Putamen (tissue), 1 donor: ENCODE measurements at places on chromosomes 16 and 17.
A peak's percentile ranks its signal among the peaks of the same experiment; 100 is the strongest.

- DNase-seq, result peak; percentile 35
Observed at GRCh38 chr17:43517615-43518386, 28.3 kb downstream of the ETV4 start.

DNA sequence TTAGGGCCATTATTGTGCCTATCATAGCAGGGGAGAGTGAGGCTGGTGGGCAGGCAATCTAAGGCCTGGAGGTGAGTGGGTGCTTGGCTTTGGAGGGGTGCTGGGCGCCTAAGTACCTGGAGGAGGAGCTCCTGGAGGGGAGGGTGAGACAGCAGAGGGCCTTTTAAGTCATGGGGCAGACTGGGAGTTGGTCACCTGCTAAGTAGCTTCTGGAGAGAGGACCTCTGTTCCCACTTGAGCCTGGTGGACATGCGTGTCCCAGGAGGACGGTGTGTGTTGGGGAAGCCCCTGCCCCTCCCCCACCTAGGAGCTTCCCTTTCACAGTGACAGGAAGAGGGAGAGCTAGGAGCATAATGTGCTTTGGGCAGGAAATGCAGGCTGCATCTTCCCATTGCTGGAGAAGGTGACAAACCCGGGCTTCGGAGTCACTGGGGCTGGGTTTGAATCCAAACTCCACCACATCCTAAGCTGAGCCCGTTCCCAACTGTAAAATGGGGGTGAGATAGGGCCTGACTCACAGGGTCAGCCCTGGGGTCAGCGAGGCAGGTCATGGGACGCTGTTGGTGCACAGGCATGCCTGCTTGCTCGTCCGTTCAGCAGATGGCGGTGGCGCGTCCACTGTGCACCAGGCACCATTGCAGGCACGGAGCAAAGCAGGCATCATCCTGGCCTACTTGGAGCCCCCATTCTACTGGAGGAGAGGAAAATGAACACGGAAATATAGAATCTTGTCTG lies 37.9 kb downstream of the CMIP start:
- no peak for DNase-seq

- DNase-seq, result no peak
Observed at GRCh38 chr16:83040174-83040573, 413.4 kb downstream of the CDH13 start.

GRCh38 chr16:69233124-69233523 lies 46.2 kb downstream of the SNTB2 start:
- no peak for DNase-seq

- no peak for DNase-seq
Observed at GRCh38 chr17:7460850-7461660, 16.2 kb downstream of the CHRNB1 start.

DNA sequence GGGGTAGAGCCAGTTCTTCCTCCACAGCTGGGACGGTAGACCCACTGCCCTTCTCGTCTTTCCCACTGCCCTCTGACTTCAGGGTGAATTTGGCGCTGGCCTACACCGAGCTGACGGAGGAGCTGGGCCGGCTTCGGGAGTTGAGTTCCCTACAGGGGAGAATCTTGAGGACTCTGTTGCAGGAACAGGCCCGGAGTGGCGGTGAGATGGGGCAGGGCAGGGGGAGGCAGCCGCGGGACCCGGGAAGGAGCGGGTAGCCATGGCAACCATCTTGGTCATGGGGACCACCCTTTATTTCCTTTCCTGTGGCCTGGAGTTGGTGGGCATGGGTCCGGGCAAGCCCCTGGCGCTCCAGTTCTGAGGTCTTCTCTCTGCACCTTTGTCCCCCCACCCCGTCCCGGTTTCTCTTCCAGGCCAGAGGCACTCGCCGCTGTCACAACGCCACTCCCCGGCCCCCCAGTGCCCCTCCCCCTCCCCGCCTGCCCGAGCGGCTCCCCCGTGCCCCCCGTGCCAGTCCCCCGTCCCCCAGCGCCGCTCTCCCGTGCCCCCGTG lies 14.4 kb downstream of the TBKBP1 start:
- DNase-seq, result no peak

DNA sequence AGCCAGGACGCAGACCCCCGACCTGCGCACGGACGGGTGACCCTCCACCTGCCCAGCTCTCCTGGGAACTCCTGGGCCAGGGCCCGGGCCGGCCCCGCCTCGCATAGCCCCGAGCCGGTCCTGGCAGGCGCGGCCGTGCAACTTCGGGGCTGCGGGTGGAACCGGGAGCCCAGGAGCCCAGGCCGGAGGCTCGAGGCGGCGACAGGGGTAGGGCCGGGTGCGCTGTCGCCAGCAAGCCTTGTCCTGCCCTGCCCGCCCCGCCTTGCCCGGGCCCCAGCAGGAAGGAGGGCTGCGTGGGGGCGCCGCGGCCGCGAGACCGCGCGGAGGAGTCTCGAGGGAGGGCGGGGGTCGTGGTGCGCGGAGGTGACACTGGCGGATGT lies 408 bp downstream of the LMF1 start:
- DNase-seq, result no peak

DNA sequence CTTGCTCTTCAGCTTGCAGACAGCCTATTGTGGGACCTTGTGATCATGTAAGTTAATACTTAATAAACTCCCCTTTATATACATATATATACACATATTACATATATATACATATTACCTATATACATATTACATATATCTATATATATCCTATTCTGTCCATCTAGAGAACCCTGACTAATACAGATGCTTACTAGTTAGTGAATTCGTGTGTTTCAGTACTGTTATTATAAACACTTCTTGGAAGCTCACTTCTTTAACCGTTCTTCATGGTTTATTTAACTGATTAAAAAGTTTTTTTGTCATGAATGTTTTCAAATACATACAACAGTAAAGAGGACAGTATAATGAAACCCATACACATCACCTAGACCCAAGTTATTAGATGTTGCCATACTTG lies 12.6 kb downstream of the ORC6 start:
- DNase-seq, result no peak

- no peak for DNase-seq
Observed at GRCh38 chr17:14094676-14095601, 25.6 kb downstream of the COX10 start.

DNA sequence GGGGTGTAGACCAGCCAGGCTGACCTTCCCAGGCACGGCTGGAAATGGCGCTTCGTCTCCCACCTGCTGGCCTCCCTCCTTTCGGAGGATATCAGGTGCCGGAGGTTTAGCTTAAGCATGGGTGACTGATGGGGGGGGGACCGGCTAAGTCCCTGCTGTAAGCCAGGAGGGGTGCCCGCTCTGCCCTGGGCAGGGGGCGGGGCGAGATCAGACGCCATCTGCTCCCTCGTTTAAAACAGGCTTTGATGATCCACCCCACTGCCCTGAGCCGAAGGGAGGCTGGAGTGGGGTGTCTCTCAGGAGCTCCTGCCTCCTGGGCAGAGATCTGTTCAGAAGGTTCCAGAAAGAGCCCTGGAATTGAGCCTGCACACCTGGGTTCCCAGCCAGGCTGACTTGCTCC lies 26.0 kb downstream of the C16orf74 start:
- no peak for DNase-seq

DNA sequence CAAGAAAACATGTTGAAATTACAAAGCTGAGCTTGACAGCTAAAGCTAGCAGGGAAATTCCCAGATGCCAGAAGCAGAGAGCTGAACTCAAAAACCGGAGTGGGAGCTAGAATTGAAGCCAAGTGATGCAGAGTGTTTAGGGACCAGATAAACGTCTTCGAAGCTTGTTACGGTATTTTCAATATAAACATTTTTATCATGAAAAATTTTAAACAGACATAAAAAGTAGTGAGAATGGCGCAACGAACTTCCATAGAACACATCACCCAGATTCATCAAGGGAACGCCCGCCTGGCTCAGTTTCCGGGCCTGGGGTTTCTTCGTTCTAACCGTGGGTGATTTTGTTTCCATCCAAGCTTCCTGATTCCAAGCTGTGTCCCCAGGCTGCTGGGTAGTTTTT lies 18.1 kb downstream of the SPNS2 start:
- no peak for DNase-seq

DNA sequence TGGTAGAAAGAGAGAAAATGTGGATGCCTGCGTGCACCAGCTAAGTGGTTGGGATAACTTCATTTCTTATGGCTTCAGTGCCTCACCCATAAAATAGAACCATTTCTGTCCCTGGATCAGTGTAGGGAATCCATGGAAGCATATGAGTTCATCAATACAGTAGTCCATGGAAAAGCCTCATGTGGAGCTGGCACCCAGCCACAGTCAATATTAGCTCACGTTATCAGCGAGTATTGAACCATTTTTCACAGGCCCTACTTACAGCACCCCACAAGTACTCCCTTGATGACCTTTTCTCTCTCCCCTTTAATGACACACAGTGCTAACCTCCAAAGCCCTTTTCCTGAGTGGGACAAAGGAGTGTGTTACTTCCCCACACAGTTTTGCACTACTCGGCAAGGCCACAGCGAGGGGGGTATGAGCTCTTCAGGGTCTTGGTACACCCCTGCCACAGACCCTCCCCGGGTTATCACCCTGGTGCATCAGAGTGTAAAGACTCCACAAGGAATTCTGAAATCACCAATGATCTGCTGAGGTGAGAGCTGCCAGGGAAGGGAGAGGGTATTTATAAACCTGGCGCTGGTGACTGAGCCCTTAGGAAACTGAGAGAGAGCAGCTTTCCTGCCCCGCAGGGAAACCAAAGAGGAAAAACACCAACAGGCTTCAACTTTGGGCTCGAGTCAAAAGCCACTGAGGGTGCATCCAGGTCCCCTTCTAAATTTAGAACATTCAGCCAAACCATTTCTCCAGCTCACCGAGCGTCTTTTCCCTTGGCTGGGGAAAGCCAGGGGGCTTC lies 36.9 kb downstream of the DYNLRB2 start:
- no peak for DNase-seq

- DNase-seq, result no peak
Observed at GRCh38 chr17:27496005-27496404, 39.8 kb downstream of the KSR1 start.

GRCh38 chr16:17574256-17574655 lies 103.5 kb upstream of the XYLT1 start:
- DNase-seq, result no peak

DNA sequence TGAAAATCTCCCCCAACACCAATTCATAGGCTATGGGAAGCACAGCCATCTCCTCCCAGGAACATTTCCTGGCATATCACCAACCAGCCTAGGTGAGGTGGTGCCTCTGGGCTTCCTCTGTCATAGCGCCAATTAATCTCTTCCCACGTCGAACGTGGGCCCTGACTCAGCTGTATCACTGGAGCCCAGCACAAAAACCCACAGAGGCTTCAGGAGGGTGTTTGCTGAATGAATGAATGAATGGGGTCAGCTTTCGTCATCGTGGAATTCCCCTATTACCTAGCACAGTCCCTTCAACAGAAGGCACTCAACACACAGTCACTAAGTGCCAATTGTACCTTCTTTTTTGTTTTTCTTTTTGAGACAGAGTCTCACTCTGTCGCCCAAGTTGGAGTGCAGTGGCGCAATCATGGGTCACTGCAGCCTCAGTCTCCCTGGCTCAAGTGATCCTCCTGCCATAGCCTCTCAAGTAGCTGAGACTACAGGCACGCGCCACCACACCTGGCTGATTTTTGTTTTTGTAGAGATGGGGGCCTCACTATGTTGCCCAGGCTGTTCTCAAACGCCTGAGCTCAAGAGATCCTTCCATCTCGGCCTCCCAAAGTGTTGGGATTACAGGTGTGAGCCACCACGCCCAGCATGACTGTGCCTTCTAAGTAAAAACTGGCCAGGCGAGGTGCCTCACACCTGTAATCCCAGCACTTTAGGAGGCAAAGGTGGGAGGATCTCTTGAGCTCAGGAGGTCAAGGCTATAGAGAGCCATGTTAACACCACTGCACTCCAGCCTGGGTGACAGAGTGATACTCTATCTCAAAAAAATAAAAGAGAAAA lies 4.1 kb downstream of the ZNF688 start:
- peak; percentile 69 for DNase-seq

DNA sequence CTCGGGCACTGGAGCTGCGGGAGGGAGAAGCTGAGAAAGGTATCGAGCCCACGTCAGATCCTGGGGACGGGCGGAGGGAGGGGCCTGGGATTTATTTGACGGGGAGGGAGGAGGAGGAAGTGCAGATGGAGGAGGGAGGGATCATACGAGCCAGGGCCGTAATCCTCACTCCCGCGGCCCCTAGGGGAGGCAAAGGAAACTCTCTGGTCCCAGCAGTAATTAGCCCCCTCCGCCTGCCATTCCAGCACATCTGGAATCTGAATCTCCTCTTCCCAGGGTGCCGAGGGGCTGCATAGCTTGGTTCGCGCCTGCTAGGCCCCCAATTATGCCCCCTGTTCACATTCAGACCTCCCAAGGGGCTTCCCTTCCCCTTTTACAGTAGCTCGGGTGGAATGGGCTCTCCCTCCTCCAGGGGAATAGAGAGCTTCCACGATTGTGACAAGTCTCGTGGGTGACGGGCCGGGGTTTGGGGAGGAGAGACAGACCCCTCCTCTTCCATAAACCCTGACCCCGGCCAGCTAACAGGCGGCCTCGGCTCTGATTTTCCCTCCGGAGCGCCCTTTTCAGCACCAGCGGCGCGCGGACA lies at the start of gene SEZ6L2:
Gene SEZ6L2, minus strand, starts transcription at position 35 of the 586 bp plus-strand sequence. CDS start 531 bp downstream, outside the sequence.
- peak; percentile 89 for DNase-seq

GRCh38 chr17:28717578-28718332 lies at the start of gene RAB34:
TSS of gene RAB34 (minus strand) at chr17:28717868. CDS start at chr17:28717266, 602 bp downstream.
- DNase-seq, result no peak

GRCh38 chr17:29076722-29077121 lies 33.8 kb downstream of the PIPOX start:
- DNase-seq, result peak; percentile 69

- peak; percentile 1 for DNase-seq
Observed at GRCh38 chr17:13114601-13115031, 96.8 kb upstream of the ELAC2 start.

GRCh38 chr16:11563493-11564040 lies 23.2 kb downstream of the LITAF start:
- DNase-seq, result no peak

- no peak for DNase-seq
Observed at GRCh38 chr16:86911437-86911958, 333.1 kb downstream of the FOXL1 start.

- no peak for DNase-seq
Observed at GRCh38 chr17:5552841-5553240, 31.5 kb downstream of the NLRP1 start.

DNA sequence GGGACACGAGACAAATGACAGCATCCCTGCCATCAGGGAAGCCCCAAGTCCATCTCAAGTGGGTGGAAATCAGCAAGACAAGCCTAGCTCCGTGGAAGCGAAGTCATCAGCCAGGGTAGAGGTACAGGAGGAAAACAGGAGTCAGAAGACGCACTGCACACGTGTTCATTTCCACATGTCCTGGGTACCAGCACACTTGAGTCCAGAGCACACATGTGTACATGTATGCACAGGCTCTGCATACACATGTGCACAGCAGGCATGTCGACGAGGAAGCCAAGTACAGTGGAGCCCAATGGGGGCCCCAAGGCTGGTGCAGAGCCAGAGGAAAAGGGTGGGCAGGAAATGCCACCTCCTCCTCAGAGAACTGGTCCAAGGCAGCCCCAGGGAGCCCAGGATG lies 75.9 kb downstream of the ZNF423 start:
- DNase-seq, result no peak

- DNase-seq, result no peak
Observed at GRCh38 chr17:31595076-31595475, 203.6 kb downstream of the RAB11FIP4 start.

GRCh38 chr17:49952209-49952911 lies 16.6 kb upstream of the DLX4 start:
- DNase-seq, result peak; percentile 31
